Occipital lobe (tissue), 3 donors: ENCODE measurements at places on chromosomes 4 and X. TPM values are rescaled to one million over a fixed set of nuclear protein-coding genes. Genes with fewer than 3 reads are reported as not detected.
A peak's percentile ranks its signal among the peaks of the same experiment; 100 is the strongest.

- no peak for DNase-seq
Observed at GRCh38 chr4:134243742-134244713, 42.4 kb upstream of the PABPC4L start.

Gene MAMLD1
- total RNA-seq, result 0.94 TPM

DNA sequence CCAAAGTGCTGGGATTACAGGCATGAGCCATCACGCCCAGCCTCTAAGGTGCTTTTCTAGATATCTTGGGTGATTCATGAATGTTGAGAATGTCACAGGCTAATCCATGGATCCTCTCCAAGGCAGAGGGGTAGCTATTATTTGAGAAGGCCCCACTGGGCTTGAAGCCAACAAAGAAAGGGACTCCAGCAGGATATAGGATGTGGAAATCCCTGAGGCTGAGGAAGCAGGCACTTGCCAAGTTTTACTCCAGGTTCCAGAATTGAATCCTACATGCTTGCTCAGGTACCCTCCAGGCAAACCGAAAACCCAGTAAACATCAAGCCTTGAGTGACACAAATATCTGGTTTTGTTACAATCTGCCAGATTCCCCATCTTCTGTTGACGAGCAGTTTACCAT is 15.8 kb downstream of the NLGN3 start:
- no peak for DNase-seq

- no peak for DNase-seq
Observed at GRCh38 chr4:107654694-107655093, 65.3 kb downstream of the PAPSS1 start.

Gene MGAT4D
- not detected for total RNA-seq

- DNase-seq, result no peak
Observed at GRCh38 chrX:19907794-19908193, 20.4 kb upstream of the SH3KBP1 start.

GRCh38 chr4:7159923-7160322 is 32.4 kb upstream of the SORCS2 start:
- no peak for DNase-seq

DNA sequence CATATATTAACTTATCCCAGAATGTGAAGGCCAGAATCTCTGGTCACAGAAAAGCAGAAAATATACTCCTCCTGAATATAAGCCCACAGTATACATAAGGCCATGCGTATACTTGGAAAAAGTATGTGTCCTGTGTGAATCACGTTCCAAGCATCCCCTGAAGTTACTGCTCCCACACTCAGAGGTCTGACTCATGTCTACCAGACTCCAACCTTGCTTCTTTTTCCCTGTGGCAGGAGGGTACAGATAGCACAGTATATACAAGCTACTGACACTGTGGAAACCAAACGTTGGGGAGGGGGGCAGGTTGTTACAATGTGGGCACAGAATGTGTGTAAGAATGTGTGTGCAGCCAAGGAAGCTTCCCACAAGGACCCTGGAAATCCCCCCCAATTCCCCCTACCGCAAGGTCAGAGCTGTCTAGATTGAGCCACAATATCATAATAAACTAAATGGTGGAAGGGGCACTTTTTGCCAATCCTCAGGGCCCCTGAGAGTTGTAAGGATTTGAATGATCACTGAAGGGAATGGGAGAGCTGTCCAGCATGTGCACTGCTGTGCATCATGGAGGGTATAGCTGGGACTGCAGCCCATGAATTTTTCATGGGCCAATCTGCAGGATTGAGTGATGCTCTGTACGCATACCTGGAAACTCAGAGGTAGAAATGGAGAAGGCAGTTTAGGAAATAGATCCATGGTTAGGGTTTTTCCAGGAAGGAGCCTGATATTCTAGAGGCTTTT is 7.4 kb upstream of the RELL1 start:
- DNase-seq, result no peak

GRCh38 chr4:108891896-108892590 is 129.2 kb upstream of the ETNPPL start:
- DNase-seq, result no peak

DNA sequence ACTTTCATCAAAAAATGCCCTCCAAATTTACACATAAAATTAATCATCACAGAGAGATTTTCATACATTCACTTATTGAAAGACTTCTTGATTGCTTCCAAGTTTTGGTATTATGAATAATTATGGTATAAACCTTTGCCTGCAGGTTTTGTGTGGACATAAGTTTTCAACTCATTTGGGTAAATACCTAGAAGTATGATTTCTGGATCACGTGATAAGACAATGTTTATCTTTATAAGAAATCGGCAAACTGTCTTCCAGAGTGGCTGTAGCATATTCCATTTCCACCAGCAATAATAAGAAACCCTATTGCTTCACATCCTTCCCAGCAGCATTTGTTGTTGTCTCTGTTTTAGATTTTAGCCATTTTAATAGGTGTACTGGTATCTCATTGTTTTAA is 1507.0 kb upstream of the IGFBP7 start:
- no peak for DNase-seq

Gene ADH7
- not detected for total RNA-seq

Gene SFRP2
- 1.1 TPM for total RNA-seq

- no peak for DNase-seq
Observed at GRCh38 chr4:176340871-176341685, 21.3 kb downstream of the SPCS3 start.

Gene RPS6KA6
- 26.8 TPM for total RNA-seq

DNA sequence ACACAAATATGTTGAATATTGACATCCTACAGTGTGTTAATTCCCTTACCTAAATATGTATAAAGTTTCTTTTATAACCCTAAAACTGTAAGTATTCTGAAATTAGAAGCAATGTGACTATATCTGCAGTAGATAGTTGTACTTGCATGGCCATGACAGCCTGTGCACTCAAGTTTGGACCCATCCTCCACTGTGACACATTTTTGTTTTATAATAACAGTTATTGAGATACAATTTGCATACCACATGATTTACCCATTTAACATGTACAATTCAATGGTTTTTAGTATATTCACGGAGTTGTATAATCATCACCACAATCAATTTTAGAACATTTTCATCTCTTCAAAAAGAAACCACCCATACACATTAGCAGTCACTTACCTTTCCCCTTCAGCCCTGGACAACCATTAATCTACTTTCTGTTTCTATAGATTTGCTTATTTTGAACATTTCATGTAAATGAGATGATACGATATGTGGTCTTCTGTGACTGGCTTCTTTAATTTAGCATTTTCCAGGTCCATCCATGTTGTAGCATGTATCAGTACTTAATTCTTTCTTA is 29.6 kb downstream of the HERC3 start:
- no peak for DNase-seq

DNA sequence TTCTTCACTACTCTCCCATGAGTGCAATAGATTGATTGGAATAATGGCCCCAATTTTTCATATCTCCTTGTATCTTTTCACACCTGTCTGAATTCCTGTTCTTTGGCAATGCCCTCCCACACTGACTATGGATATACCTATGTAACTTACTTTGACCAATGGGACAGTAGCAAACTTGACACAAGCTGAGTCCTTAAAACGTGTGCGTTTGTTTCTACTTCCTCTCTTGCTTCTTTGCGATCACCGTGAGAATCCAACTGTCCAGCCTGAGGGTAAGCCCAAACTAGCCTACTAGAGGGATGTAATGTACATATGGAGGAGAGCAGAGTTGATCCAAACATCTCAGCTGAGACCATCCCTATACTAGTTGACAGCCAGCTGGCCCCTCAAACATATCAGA is 19.3 kb downstream of the TEC start:
- DNase-seq, result no peak

DNA sequence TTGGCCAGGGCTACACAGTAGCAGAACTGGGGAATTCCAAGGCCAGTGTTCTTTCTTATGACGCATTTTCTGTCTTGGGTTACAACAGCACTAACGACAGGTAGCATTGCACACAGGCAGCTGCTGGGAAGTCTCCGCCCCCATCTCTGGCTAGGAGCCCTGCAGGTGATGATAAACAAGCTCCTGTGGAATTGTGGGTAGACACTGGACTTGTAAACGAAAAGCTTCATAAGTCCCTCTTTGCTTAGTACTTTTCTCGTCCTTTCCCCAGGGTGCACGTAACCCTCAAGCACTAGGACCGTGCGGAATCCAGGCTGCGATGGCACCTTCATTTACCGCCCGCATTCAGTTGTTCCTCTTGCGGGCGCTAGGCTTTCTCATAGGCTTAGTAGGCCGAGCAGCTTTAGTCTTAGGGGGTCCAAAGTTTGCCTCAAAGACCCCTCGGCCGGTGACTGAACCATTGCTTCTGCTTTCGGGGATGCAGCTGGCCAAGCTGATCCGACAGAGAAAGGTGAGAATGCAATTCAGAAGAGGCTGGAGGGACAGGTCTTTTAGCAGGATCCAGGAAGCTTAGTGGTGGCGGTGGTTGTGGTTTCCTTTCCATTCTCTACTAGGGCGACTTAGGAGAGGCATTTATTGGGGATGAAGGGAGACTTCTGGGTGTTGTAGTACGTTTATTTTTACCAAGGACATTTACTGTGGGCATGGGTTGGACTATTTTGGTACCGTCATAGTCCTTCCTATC is at the start of gene FAAH2:
Gene FAAH2, plus strand, starts transcription at position 200 of the 745 bp plus-strand sequence. Its CDS starts 120 bp downstream, at position 320.
- DNase-seq, result peak; percentile 2

Gene STOX2
- 42.3 TPM for total RNA-seq

GRCh38 chr4:113292371-113293042 is 243.1 kb downstream of the ANK2 start:
- DNase-seq, result peak; percentile 57

DNA sequence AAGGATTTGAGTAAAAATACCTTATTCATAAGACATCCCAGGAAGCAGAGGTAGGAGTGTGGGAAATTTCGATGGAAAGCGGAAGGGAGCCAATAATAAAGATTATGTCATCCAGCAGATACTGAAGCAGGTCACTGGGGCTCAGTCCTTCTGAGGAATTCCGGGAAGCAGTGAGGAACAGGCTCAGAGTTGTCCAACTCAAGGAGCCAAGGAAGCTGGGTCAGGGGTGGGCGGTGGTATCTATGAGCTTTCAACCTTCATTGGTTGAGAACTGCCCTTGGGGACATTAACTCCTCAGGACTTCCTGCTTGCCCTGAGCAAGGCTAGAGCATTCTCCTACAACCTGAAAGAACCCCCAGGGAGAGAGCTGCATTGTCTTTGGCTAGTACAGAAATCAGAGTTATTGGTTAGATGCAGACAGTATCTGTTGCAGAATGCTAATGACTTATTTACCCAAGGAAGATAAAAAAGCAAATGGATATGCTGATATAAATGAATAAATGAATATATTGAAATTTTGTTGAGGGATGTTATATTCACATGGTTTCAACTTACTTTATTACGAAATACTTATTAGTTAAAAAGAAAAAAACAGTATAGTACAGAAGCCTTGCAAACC is 68.2 kb downstream of the DMP1 start:
- DNase-seq, result no peak

Gene SLC34A2
- total RNA-seq, result 0.16 TPM

- DNase-seq, result no peak
Observed at GRCh38 chrX:136588036-136588435, 56.0 kb downstream of the VGLL1 start.

Gene RBBP7
- total RNA-seq, result 60.8 TPM

DNA sequence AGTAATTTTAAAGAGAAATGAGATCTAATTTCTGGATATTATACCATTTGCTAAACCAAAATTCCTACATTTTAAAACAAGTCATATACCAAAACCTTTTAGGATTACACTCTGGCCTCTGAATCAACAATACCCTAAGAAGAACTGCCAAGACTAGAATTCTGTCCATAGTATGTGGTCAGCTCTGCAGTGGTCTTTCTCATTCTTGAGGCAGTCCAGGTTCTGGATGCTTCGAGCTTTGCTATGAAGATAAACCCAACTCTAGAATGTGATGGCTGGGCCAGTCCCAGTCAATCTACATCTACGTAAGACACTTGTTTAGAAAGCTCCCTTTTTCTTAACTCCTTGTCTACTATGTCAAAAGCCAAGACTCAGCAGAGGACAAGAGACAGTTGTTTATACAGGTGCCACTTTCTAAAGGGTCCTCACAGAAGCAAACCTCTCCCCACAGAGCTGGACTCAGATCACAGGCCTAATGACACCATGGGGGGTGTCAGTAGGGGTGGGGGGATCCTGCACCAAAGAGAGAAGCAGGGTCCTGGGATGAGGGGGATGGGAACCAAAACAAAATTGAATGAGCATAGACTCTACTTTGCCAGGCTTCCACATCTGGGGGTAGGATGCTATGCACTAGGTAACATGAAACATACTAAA is 63.2 kb downstream of the SH3RF1 start:
- DNase-seq, result no peak

- no peak for DNase-seq
Observed at GRCh38 chr4:127036296-127036695, 596.5 kb upstream of the INTU start.

GRCh38 chrX:20056704-20057103 is 60.0 kb downstream of the MAP7D2 start:
- DNase-seq, result peak; percentile 38

- DNase-seq, result no peak
Observed at GRCh38 chr4:170089274-170089667, 485 bp downstream of the AADAT start.

DNA sequence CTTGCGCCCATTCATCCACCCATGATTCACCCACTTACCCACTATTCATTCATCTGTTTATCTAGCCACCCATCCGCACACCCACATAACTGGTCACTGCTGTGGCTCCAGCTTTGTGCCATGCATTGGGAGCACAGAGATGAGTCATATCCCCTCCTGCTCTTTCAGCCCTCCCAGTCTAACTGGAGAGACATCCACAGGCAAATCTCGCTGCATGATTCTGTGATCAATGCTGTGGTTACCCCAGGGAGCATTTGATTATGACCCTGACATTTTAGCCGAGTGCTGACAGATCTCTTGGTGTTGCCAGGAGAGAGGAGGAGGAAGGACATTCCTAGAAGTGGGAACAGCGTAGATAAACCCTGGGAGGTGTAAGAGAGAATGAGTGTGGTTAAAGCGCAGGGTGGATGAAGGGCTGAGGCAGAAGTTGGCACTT is 10.4 kb upstream of the PORCN start:
- DNase-seq, result no peak

DNA sequence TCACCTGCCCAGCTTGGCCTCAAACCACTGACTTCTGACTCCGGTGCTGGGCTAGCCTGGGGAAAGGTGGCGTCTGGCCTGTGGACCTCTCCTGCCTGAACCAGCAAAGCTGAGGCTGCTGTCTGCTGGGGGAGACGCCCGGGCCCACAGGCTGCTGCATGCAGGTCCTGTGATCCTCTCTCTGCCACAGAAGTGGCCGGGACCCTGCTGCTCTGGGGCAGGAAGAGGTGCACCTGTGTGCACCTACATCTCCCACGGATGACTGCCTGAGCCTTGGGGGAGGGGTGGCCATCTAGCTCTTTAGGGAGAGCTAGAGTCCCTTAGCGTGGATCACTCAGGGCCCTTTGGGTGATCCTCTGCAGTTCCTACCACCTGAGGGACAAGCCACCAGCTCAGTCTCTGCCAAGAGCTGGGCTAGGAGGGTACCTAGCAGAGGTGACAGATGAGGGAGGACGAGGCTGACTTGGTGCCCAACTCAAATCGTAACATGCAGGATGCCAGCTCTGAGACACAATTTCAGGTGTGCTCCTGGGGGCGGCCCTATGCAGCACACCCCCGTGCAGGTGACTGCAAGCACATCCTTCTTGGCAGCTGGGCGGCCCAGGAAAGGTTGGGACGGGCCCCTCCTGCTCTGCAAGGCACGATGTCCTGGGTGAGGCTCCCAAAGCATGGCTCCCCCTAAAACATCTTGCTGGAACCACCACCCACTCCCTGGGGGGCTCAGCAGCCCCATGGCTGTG is 22.5 kb downstream of the LETM1 start:
- DNase-seq, result no peak

Gene SPANXA1
- not detected for total RNA-seq

- no peak for DNase-seq
Observed at GRCh38 chrX:20712811-20713210, 446.1 kb upstream of the RPS6KA3 start.

- no peak for DNase-seq
Observed at GRCh38 chrX:18045436-18045835, 175.2 kb downstream of the BEND2 start.

Gene DAPP1
- 0.94 TPM for total RNA-seq
